ENCODE measurements at places on chromosomes 11 and 22. TPM values are rescaled to one million over a fixed set of nuclear protein-coding genes. Genes with fewer than 3 reads are reported as not detected.

DNA sequence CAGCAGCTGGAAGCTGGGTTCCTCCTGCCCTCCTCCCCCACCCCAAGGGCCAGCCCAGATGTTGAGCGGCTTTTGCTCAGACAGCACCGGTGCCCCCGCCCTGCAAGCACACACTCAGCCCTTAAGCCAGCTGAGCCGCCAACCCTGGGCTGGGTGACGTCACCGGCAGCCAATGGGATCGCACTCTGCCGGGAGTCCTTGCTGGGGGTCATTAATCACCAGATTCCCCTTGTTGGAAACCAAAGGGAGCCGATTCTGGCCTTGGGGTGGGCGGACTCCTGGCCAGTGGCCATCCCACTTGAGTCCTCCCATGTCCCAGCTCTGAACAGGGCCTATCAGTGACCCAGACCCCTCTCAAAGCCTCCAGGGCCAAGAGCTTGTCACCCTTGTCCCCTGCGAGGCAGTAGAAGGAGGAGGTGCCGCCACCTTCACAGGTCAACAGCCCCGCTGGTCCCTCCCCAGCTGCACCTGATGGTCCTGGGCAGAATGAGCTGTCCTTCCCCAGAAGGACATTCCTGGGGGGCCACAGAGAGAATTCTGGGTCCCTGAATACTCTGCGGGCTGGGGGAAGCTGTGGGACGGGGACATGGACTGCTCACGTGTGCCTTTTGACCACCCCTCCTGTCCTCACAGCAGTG is 7.4 kb downstream of the DUSP8 start:
- DNase-seq, result no peak

DNA sequence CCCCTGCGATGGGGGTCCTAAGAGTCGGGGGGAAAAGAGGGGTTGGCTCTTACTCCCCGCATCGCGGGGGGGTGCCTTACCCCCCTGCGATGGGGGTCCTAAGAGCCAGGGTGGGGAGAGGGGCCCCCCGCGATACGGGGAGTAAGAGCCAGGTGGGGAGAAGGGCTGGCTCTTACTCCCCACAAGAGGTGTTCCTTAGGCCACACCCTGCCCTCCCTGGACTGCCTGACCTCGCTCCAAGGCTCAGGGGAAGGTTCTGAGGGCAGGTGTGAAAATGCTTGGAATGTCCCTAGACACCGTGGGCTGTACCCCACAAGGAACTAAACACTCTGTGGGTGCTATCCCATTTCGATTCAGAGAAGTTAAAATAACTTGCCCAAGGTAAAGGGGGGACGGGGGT is 7.8 kb downstream of the UNC93B1 start:
- no peak for DNase-seq

Gene OR51B4
- polyA plus RNA-seq, result 0.38 TPM

Gene FXYD6
- 124 TPM for polyA plus RNA-seq

DNA sequence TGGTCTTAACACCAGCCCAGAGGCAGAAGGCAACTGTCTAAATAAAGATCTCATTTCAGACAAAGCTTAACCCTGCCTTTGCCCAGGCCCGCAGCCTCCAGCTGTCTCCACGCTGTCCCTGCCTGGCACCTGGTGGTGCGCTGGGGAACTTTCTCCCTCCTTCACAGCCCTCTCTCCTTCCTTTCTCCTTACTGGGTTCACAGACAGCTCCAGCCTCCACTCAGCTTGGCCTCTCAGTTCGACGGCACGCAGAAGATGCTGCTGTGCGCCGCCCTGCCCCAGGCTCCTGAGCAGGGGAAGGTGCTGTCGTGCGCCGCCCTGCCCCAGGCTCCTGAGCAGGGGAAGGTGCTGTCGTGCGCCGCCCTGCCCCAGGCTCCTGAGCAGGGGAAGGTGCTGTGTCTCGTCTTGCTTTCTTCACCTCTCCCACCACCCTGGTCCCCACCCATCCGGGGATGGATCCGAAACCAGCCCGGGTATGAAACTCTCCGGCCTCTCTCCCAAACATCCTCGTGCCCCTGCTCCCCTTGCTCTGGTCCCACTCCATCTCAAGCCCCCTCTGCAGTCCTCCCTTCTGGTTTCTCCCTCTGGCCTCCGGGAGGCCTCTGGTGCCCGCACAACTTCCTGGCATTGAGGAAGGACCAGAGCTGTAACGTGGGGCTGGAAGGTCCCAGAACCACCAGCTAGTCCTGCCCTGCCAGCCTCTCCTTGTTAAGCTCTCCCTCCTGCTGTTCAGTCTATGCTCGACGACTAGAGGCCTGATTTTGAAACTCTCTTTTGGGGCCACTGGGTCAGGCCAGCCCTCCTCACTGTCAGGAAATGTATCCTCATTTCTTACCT is 22.9 kb upstream of the JAM3 start:
- DNase-seq, result no peak

GRCh38 chr11:91104237-91104636 is 881.4 kb upstream of the CHORDC1 start:
- DNase-seq, result no peak

DNA sequence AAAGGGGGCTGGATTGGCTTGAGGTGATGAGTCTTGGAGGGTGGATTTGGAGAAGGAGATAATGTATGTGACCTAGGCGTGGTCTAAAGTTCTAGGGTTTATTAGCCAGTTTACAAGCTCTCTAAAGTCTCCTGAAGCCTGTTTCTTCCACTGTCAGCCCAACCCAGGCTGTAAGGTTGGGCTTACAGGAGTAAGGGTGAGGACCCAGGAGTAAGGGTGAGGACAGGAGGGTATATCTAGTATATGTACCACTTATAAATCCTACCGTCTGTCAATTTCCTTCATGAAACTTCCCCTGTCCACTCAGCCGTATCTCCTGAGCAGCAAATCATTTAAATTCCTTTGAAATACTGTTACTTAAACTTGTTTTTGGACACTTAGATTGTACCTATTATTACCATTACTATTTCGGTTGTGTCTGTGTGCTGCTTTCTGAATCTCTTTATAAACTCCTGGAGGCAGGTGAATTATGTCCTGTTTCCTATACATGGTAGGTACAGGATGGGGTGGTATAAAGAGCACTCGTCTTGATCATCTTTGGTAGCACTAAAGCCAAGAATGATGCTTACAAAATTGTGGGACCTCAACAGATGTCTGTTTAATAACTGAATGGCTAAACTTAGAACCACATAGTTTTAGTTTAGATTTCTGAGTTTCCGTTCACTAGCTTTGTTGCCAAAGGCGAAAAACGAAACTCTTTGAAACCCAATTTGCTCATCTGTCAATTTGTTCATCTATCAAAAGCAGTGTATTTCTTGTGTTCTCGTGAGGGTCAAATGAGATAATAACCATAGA is 192.0 kb downstream of the GRIK4 start:
- no peak for DNase-seq

Gene MOGAT2
- 0.22 TPM for polyA plus RNA-seq

GRCh38 chr11:3134651-3135480 is 30.2 kb downstream of the OSBPL5 start:
- no peak for DNase-seq

GRCh38 chr11:93394488-93394887 is 63.9 kb downstream of the DEUP1 start:
- DNase-seq, result no peak

GRCh38 chr22:43377896-43378704 is 33.7 kb upstream of the MPPED1 start:
- DNase-seq, result no peak

- no peak for DNase-seq
Observed at GRCh38 chr22:33932997-33933396, 12.7 kb upstream of the LARGE1 start.

GRCh38 chr11:32960553-32961164 is 55.0 kb upstream of the DEPDC7 start:
- DNase-seq, result peak; percentile 12

DNA sequence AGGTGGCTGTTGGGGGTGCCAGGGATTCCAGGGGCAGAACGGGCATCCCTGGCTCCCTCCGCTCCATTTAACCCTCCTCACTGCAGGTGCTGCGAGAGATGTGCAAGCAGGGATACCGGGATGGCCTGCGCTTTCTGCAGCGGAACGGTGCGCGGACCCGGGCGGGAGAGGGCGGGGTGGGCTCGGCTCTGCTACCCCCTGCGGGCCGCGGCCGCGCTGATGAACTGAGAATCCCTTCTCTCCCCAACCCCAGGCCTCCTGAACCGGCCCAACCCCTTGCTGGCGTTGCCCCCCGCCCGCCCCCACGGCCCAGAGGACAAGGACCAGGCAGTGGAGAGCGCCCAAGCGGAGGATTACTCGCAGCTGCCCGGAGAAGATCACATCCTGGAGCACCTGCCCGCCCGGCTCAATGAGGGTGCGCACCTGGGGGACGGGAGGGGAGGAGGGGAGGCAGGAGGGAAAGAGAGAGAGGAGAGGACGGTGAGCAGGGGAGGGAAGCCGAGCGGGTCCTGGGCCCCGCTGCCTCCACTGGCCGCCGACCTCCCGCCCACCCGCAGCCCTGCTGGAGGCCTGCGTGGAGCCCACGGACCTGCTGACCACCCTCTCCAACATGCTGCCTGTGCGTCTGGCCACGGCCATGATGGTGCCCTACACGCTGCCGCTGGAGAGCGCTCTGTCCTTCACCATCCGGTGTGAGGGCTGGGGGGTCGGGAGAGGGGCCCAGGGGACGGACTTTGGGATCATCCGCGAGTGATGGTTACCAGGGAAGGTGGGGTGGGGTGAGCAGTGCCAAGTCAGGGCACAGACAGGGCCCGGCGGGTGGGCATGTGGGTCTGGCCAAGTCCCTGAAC is 4.1 kb upstream of the CRACR2B start:
- no peak for DNase-seq

- DNase-seq, result no peak
Observed at GRCh38 chr11:103625624-103625965, 410.8 kb upstream of the DDI1 start.

Gene BCO2
- 2.9 TPM for polyA plus RNA-seq

DNA sequence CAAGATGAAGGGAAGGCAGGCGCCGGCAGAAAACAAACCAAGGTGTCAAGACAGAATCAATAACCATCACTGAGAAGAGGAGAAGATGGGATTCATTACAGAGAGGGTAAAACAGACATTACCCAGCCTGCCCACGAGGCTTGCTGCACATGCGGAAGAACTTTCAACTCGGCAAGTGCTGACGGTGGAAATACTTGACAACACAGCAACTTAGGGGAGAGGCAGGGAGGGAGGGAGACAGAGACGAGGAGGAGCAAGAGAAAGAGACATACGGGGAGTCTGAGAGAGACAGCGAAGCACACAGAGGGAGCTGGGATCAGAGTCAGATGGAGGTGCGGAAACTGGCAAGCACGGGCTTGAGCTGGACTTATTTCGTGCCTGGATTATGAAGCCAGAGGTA is 129.3 kb upstream of the NECTIN1 start:
- DNase-seq, result no peak

DNA sequence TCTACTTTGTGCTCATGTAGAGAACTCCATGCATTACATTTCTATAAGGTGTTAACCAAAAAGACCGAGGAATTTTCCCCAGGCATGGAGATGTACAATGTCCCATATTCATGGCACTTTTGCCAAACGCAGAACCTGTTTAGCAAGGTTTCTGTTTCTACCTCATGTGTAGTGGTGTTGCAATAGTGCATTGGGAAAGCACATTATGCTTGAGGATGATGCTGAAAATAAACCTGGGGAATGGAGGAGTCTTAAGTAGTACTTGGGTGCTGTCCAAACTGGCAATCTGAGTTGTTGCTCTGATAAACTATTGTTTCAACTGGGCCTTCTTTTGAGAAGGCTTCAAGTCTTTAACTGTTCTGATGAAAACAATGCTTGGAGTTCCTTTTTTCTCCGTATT is 11.5 kb upstream of the MUC15 start:
- DNase-seq, result no peak

Gene LZTR1
- polyA plus RNA-seq, result 44.2 TPM

- no peak for DNase-seq
Observed at GRCh38 chr11:17036666-17037658, 22.7 kb upstream of the PLEKHA7 start.

Gene DDX25
- polyA plus RNA-seq, result 4.5 TPM

DNA sequence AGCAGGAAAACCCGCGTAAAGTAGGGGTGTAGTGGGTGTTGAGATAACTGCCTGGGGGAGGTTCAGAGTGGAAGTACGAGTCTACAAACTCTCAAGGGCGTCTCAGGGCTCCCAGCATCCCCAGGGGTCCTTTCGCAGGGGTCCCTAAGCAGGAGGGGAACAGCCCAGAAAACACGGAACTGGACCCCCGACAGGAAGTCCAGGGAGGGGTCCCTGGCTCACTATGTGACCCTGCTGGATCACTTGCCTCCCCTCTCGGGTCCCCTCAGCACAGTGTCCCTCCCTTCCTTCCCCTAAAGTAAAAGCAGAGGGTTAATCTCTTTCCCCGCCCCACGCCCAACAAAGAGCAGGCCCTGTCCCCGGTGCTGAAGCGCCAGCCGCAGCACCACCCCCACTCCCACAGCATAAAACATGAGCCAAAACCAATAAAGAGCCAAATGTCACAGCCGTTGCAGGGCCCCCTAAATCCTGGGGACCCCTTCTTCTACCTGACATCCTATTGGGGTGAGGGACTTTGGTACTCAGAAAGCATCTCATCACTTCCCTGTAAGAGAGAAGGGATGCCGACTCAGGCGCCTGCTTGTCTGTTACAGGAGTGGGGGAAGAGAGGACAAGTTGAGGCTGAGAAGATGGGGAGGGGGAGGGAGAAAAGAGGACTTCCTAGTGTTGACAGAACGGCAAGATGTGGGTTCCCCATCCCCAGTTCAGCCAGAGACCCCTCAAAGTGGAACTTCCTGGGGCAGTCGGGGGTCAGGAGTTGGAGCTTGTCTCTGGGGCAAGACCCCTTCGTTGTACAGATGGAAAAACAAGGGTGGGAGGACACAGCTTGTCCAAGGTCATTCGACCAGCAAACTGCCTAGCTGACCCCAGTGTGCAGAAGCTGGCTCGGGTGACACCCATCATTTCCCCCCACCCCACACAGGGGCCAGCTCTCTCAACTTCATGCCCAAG is 1.4 kb upstream of the NEFH start:
- DNase-seq, result no peak

Gene OR8G1
- not detected for polyA plus RNA-seq

GRCh38 chr11:65002706-65003105 is 5.9 kb upstream of the BATF2 start:
- no peak for DNase-seq

- DNase-seq, result peak; percentile 95
Observed at GRCh38 chr11:57778318-57779037, 16.9 kb downstream of the CTNND1 start.

Gene MUC2
- not detected for polyA plus RNA-seq

Measured in left renal pelvis (tissue), 4 donors.